Stimulated activated CD4-positive, alpha-beta T cell treated with anti-CD3 and anti-CD28 coated beads, Interleukin-2, amount 100 ng/mL, for 24 hours (primary cell): ENCODE measurements at places on chromosomes 2 and 18.

GRCh38 chr2:41375901-41376300 is 671.9 kb upstream of the PKDCC start:
- no peak for DNase-seq

DNA sequence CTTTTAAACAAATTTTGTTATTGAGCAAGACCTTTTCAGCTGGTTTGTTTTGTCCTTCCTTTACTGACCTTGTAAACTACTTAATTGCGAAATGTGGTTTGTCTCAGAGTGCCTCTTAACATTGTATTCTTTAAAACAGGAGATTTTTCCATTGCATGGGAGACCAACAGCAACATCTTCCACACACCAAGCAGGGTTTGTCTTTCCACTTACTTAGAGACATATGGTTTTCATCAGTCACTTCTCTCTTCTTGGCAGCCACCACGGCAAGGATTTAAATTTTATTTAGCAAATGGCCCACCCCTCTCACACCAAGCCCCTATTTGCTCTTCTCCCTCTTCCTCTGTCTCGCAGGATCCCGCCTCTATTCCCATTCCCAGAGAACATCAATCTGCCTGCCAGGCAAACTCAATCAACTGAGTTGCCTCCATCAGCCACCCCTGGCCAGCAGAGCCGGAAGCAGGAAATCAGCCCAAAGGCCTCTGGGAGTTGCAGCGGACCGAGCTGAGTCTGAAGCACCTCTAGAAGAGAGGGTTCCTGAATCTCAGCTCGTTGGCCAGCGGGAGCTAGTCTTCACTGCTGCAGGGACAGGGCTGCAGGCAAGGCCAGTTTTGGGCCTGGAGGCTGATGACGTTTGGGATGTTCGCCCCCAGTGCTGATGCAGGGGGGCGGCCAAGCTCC is 11.3 kb upstream of the CIB4 start:
- DNase-seq = no peak

DNA sequence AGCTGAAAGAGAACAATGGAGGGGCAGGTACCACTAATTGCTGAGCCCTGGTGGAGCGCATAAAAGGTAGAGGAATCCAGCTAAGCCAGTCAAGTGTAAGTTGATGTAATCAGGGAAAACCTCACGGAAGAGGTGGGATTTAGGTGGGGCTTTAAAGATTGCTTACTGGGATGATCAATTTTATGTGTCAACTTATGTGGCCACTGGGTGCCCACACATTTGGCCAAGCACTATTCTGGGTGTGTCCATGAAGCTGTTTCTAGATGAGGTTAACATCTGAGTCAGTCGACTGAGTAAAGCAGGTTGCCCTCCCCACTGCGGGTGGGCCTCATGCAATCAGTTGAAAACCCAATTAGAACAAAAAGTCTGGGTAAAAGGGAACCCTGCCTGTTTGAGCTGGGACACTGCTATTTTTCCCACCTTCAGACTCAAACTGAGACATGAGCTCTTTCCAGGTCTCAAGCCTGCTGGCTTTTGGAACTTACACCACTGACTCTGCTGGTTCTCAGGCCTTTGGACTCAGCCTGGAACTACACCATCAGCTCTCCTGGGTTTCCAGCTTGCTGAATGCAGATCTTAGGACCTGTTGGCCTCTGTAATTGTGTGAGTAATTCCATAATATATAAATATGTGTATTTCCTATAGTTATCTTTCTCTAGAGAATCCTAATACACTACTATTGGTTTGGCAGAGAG is 67.3 kb downstream of the MYO5B start:
- no peak for DNase-seq

- no peak for DNase-seq
Observed at GRCh38 chr18:47882641-47883040, 47.8 kb downstream of the SMAD2 start.

DNA sequence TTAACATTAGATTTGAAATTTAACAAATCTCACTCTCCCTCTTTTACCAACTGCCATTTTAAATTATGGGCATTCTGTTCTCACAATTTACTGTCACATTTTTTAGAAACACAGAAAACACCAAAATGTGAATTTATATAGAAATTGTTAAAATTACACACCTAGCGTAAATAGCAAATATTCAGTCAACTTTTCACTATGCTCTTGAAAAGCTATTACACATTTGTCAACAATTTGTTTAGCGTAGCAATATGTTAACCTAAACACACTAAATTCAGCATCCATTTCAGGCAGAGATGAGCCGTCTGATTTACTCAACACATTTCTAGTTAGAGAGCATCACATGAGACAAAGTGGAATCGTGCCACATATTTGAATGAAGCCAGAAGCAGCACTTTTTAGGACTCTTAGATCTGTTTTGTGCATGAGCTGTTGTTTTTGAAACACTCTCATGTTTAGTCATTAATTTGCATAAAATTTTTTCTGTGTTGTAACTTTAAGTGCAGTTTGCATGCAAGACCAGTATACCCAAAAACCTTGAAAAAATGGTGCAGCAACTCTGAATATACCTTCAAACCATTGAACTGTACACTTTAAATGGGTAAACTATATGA is 8.2 kb downstream of the TTC32 start:
- no peak for DNase-seq

GRCh38 chr2:162972383-162972782 is 133.8 kb upstream of the KCNH7 start:
- no peak for DNase-seq

DNA sequence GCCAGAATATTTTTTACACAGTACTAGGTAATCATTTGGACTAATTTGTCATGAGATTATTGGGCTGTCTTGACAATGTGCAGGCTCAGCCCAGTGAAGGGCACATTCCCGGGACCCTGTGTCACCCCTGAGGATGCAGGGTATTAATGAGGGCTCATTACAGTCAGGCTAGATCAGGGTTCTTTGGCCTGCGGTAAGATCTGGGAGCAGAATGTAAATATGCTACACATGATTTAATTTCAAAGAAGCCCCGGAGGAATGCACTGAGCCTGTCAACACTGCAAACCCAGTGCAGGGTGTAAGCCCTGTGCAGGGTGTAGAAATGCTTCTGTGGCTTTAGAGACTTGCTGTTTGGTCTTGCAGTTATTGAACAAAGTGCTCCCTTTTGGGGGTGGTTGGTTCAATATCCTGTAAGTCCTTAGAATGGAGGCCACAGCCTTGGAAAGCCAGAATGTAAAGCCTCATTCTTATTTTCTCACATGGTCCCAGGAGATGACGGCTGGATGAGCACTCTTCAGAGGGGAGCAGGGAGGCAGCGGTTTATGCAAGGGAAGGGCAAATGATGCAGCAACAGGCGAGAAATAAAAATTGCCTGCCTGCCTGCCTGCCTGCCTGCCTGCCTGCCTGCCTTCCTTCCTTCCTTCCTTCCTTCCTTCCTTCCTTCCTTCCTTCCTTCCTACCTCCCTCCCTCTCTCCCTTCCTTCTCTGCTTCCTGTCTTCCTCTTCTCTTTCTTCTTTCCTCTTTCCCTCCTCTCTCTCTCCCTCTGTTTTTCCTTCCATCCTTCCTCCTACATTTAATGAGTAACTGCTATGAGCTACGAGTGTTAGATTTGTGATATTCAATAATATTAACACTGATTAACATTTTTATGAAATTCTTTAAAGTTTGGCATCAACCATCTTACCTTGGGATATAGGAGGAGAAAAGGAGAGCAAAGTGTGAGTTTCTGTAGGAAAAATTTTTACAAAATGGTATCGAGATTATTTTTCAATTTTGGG is 148.8 kb downstream of the VAPA start:
- DNase-seq = no peak

GRCh38 chr2:193891023-193891422 is 1696.3 kb upstream of the TMEFF2 start:
- DNase-seq = no peak

GRCh38 chr2:55840460-55840859 is 83.1 kb downstream of the EFEMP1 start:
- no peak for DNase-seq

DNA sequence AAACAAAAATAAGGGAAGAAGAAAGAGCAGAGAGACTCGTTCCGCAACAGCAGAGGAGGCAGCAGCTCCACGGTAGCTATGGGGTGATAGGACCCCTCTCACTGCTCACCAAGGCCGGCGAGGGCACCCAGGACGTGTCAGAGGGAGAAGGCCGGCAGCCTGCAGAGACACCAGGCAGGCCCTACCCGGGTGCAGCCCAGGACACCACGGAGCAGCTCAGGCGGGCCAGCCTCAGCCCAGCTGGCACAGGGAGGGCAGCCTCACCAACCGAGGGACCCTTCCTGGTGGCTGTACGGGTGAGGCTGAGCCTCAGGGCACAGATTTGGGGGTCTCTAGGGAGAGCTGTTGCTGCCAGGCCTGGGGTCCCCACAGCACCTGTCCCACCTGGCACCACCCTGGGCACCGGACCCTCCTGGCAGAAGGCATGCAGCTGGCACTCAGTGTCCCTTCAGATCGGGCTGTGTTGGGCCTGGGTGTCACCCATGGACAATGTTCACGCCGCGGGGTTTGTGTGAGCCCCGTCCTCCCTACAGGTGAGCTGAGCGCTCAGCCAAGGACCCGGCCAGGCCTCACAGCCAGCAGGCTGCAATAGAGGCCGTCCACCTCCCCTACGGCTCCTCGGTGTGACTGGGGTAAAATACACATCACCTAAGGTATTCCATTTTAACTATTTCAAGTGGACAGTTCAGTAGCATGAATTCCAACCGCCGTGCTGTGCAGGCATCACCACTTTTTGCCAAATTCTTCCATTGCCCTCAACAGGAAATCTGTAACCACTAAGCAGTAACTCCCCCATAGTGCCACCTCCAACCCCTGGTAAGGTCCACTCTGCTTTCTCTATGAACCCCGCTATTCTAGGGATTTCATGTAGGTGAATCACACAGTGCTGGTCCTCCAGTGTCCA is 21.6 kb downstream of the KCNG2 start:
- DNase-seq = no peak

DNA sequence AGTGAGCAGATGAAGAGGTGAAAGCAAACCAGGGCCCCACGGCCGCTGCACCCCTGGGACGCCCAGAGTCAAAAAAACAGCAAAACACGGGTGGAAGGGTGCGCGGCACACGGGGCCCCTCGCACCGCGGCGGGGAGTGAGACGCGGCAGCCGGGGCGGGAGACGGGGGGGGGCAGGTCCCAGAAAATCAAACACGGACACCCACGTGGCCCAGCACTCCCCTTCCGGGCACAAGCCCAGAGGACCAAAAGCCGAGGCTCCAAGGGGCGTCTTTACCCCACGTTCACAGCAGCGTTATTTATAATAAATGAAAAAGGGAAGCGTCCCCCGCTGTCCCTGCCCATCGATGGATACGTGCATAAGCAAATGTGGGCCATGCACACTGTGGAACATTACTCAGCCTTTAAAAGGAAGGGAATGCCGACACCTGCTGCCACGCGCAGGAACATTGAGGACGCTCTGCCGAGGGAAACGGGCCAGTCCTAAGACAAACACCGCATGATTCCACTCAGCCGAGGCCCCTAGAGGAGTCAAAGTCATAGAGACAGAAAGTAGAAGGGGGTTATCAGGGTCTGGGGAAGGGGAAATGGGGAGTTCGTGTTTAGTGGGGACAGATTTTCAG is 677 bp upstream of the COPS9 start:
- DNase-seq = peak; percentile 36

GRCh38 chr2:222268311-222268990 is 30.3 kb downstream of the PAX3 start:
- no peak for DNase-seq

- DNase-seq = no peak
Observed at GRCh38 chr2:23359631-23360567, 25.1 kb upstream of the KLHL29 start.

- no peak for DNase-seq
Observed at GRCh38 chr2:28342081-28342967, 50.3 kb upstream of the FOSL2 start.

GRCh38 chr2:43044093-43044681 is 182.2 kb downstream of the ZFP36L2 start:
- DNase-seq = no peak

DNA sequence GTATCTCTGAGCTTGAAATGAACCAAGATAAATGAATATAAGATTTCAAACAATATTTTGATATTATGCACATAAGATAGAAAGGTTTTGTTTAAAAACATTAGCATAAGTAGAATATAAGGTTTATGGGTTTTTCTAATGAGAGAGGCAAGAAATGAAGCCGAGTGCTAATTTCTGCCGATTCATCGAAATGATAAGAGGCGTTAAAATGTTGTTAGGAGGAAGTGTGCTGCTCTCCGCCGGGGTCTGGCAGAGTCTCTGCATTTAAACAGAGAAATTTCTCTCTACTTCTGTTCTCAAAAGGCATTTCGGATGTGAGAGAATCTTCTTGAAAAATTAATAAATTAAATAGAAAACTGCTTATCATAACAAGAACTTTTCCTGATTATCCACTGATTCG is 83.6 kb downstream of the MRPS9 start:
- no peak for DNase-seq

DNA sequence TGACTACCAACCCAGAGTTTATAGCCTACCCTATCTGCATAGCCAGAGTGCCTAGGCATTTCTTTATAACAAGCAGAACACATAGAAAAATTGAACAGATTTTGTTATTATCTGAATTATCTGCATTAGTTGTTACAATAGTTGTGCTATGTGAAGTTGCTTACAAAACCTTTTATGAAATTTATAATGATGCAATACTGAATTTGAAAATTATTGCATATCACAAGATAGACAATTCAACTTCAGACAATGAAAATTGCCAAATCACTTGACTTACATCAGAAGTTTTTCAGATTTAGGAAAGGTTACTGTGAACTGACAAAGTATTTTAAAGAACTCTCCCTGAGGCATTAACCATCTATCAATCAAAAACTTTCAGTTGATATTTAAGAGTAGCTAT is 437.9 kb upstream of the PIK3C3 start:
- DNase-seq = no peak

- no peak for DNase-seq
Observed at GRCh38 chr18:8777846-8778245, 72.5 kb downstream of the MTCL1 start.

DNA sequence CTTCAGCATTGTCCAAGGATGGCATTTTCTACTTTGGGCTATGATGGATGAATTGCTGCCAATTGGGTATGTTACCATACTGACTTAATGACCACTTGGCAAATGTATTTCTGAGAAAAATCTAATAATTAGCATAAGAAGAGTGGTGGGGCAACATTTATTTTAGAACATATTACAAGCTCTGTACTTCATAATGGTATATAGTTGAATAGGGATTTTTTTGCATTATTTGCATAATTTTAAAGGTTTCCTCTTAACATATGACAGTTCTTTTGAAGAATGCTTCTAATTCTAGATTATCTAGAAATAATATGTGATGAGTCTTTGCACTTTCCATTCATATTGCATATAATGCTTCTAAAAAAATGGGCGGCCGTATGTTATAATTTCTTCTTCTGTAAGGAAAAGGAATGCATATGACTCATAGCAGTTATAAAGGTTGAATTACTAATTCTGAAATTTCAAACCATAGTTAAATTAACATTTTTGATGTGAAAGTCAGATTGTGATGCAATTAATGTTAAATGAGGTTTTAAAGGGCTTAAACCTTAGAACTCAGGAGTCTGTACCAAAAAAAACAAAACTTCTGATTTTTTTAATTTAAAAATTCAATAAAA is 1652.3 kb upstream of the SLC39A10 start:
- no peak for DNase-seq
